NCI-H1105 treated with DMSO at 0.1 percent for 48 hours (cell line): ENCODE measurements at places on chromosomes 1 and 21.

- DNase-seq, result no peak
These were observed 31.9 kb downstream of the FAM163A start for GRCh38 chr1:179775009-179775408.

DNA sequence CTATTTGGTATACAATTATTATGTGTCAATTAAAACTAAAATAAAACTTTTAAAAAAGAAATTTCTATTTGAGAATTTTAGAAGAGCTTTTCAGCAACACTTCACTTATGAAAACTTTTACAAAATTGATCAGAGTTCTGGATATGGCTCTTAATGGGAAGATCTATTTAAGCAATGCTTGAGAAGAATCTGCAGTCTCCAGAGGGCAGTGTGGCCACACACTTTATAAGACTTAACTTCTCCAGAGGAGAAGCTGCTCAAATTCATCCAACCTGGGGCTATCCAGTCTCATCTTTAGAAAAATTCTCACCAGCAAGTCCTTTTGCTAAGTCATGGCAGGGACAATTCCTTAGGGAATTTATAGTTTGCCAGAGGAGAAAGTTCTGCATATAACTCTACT, 25.2 kb upstream of the AGO1 start:
- no peak for DNase-seq

GRCh38 chr1:89708751-89709375, 75.9 kb downstream of the LRRC8C start:
- no peak for DNase-seq

- DNase-seq, result no peak
These were observed 69.5 kb downstream of the WDR4 start for GRCh38 chr21:42809577-42810475.

- no peak for DNase-seq
These were observed 66.7 kb upstream of the GJB5 start for GRCh38 chr1:34688006-34688741.

DNA sequence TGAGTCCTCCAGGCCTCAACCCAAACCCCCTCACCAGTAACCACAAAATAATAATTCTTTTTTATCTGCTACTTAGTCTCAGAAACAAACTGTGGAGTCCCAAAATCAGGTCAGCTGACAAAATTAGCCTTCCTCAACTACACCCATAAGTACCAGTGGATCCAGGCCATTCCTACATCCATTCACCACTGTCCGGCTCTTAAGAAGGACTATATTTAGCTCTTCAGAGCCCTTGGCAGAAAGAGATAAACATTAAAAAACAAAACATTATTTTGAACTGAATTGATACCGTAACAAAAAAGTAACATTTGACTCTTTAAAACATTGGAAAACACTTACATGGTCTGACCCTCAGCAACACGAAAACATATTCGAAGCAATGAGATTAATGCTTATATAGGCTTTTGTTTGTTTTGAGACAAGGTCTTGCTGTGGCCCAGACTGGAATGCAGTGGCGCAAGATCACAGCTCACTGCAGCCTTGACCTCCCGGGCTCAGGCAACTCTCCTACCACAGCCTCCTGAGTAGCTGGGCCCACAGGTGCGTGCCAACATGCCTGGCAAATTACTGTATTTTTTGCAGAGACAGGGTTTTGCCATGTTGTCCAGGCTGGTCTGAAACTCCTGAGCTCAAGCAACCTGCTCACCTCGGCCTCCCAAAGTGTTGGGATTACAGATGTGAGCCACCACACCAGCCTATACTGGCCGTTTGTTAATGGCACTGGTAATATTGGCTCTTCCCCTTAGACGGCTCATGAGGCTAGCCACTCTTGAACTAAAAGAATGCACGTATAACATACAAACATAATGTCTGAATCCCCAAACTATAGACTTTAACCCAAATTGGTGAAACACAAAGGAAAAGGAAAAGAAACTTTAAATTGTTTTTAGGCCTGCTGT, 330.7 kb downstream of the SMYD3 start:
- DNase-seq, result no peak

GRCh38 chr1:247400685-247401084, 15.3 kb upstream of the NLRP3 start:
- DNase-seq, result no peak

GRCh38 chr21:42746593-42747275, 93.3 kb downstream of the PDE9A start:
- DNase-seq, result no peak

- DNase-seq, result no peak
These were observed 4.9 kb upstream of the ATP2B4 start for GRCh38 chr1:203621559-203622262.

- DNase-seq, result no peak
These were observed 14.4 kb upstream of the KCNH1 start for GRCh38 chr1:211148366-211148765.

- DNase-seq, result no peak
These were observed 5.2 kb downstream of the TNFSF4 start for GRCh38 chr1:173201969-173202368.

GRCh38 chr1:59309795-59310548, 13.1 kb downstream of the FGGY start:
- DNase-seq, result no peak

- DNase-seq, result no peak
These were observed 8.7 kb downstream of the PDXK start for GRCh38 chr21:43727519-43728153.

- no peak for DNase-seq
These were observed 7.9 kb downstream of the LYST start for GRCh38 chr1:235858766-235859165.

- DNase-seq, result no peak
These were observed 305.6 kb downstream of the PAPPA2 start for GRCh38 chr1:176768532-176768931.

- DNase-seq, result no peak
These were observed 15.3 kb downstream of the NAV1 start for GRCh38 chr1:201554190-201554600.

DNA sequence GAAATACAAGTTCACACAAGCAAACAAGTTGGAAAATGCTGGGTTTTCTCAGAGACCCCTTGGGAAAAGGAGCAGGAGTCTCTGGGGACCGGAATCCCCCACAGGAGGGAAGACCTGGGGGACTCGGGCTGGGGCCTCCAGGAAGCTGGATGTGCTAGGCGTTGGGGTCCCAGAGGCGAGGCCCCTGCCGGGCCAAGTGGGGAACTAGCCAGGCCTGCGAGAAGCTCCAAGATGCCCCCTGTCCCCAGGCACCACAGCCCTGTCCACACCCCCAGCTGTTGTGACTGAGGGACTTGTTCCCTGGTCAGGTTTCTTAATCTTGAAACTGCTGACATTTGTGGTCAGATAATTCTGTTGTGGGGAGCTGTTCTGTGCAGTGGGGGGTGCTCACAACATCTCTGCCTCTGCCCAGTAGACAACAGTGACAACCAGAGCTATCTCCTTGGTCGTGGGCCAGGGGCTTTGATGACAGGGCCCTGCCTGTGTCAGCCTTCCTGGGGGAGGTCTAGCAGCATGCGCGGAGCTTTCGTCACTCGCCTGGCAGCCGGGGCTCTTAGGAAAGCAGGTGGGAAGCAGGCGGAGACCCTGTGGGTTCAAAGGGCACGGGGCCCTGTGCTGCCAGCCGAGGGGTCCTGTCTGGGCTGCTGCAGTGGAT, 126.4 kb upstream of the ARHGEF16 start:
- DNase-seq, result no peak

DNA sequence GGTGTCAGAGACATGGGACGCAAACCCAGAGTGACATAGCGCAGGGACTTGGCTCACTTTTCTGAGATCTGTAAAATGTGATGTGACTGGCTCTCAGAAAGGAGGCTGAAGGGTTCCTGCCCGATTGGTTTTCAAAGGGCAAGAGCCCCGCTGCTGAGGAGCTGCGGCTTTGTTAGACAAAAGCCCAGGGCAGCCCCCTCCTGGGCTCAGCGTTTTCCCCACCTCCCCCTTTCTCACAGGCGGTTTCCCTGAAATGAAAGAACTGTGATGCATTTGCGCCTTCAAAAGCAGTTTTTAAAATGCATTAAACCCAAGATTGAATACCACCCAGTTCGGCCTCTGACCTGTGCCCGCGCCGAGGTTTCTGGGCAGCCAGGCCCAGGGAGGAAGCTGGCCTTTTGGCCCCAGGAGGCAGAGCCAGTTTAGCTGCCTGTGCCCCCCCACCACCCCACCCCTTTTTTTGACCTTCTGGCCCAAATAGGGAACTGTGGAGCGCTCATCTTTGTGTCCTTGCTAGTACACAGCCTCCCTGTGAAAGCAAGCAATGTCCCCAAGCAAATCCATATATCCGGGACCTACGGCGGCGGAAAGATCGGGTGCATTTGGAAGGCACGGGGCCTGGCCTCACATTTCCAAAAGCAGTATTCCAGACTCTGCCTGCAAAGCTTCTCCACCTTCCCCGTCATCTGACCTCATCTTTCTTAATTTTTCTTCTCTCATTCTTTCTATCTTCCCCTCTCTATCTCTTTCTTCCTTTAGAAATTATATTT, 28.6 kb downstream of the CD247 start:
- DNase-seq, result no peak

DNA sequence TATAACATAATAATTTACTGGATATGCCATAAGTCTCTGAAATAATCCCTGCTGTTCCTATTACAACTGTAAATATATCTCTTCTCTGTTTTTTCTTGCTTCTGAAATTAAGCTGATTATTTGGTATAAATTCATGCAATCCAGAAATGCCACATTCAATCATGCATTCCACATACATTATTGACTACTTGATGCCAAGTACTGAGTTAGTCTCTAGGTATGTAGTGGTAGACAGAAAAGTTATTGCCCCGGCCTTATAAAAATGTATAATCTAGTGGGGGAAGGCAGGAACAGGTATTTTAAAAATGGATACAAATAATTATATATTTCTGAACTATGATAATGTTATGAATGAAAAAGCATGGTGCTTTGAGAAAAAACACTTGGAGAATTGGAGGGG, 338.6 kb upstream of the SNX7 start:
- DNase-seq, result no peak

- DNase-seq, result no peak
These were observed 1.6 kb downstream of the B3GALT2 start for GRCh38 chr1:193184776-193185175.

DNA sequence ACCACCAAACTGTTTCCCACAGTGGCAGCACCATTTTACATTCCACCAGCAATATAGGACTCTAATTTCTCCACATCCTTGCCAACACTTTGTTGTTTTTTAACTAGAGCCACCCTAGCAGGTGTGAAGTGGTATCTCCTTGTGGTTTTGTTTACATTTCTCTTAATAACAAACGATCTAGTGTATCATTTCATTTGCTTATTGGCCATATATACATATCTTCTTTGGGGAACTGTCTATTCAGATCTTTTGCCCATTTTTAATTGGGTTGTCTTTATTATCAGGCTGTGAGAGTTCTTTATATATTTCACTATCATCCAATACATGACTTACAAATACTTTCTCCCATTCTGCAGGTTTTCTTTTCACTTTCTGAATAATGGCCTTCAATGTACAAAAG, 18.0 kb downstream of the TRIM33 start:
- DNase-seq, result no peak

- DNase-seq, result no peak
These were observed 101.7 kb downstream of the NEK7 start for GRCh38 chr1:198258491-198258890.

DNA sequence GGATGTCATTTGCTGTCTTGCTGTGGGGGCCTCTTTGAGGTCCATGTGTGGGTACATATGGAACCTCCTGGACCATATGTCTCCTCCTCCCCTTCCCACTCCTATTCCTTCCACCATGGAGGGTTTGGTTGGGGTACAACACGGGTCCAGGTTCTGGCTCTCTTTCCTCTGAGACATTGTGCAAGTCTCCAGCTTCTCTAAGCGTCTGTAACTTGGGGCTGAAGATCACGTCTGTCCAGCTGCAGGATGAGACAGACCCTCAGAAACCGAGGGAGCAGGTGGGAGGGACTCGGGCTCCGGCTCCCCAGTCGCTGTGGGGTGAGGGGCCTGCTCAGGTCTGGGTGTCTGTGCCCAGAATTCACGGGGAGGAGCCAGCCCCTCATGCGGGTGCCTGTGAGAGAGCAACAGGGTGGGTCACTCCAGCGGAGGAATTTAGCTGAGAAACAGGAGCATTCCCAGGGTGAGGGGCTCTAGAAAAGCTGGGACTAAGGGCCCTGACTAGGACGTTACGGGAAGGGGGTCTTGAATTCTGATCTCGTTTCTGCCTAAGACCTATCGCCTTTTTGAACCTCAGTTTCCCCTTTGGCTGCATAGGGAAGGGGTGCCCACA, 42.0 kb upstream of the DMBX1 start:
- DNase-seq, result no peak

- DNase-seq, result no peak
These were observed 1269.6 kb upstream of the ADGRL2 start for GRCh38 chr1:80531182-80531581.

DNA sequence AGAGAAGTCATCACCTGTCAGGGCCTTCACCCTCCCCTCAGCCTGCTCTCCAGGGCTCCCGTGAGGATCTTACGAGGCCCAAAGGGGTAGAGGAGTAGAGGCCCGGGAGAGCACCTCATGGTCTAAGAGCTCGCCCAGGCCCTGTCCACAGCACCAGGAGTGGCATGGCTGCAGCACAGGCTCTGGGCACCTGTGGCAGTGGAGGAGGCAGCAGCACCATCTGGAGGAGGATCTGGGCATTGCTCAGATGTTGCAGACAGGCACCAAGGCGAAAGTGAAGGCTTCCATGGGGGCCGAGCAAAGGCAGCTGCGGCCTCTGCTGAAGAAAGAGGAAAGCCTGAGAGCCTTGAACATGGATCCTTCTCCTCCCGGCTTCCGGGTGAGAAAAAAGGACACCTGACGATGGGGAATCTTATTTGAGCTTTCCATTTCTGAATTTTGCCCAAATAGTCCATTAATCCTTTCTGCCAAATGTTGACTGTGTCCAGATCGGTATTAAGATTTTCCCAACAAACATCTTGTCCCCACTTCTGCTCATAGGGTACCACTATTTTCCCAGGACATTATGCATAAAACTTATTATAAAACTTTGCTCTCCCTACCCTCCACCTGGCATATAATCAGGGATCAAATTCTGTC, 604.7 kb downstream of the PTPRC start:
- peak; percentile 3 for DNase-seq

DNA sequence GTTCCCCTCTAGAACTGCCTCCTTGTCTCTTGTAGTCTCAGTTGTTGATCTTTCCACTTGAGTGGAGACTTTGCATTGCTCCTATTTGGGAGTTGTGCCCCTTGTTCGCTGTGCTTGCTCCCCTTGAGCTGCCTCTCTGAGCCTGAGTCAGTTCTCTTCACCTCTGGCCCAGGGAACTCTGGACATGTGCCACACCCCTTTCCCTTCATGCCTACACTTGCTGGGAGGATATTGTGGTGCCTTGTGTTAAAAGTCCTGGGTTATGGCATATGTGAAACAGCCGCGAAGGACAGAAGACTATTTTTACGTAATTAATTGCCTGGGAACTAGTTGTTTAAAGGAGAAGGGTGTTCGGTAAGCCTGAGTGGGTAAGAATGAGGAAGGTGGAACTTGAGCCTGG, 32.2 kb upstream of the RPTN start:
- no peak for DNase-seq

GRCh38 chr21:32940079-32941014, 85.4 kb upstream of the OLIG2 start:
- DNase-seq, result peak; percentile 66

- no peak for DNase-seq
These were observed 17.8 kb downstream of the GNG4 start for GRCh38 chr1:235631816-235632215.
